NCI-H146 (cell line): ENCODE measurements at places on chromosomes 5 and 9.

DNA sequence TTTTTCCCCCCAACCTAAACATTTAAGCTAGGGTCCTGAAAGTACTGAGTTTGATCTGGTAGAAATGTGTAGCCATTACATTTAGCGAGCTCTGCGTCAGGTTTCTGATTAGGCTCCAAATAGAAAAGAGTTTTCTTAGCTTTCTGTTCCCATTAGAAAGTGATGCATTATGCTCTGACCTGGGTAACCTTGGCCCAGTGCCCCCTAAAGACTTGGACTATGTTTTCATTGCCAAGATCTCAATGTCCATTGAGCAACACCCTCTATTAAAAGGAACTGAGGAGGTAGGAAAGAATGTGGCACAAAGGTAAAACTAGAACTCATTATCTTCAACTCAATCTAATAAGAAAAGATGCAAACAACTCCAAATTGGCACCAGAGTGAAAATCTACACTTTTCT is 358.9 kb upstream of the PCSK5 start:
- no peak for DNase-seq

DNA sequence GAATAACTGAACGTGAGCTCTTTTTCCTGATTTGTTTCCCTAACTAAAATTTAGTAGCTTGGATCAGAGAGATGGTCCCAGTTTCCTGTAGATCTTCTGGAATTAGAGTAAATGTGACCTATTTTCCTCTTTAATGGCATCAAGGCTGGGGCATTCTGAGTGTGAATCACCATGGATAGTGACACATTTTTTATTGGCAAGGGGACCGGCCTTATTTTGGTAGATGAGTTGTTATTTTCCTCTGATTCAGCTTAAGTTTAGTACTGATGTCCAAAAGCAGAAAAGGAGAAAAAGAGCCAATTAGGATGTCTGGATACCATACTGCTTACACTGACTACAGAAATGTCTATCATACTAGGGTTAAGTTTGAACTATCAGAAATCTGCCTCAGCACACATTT is 68.1 kb downstream of the RNF38 start:
- DNase-seq, result no peak

DNA sequence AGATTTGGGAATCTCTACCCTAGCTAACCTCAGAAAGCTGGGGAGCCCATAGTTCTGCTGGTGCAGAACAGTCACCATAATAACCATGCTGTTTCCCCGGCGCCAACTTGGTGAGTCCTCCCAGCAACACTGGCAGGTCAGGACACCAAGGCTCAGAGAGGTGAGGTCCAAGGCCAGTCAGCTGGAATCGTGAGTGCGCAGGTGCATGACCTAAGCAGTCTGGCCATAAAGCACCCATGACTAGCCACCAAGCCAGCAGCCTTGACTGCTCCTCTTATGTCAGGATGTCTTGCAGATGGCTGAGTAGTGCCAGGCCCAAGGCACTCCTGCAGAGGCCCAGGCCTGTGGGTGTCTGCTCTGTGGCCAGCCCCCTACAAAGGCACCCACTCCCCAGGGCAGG is 2.6 kb downstream of the RNF44 start:
- DNase-seq, result no peak

DNA sequence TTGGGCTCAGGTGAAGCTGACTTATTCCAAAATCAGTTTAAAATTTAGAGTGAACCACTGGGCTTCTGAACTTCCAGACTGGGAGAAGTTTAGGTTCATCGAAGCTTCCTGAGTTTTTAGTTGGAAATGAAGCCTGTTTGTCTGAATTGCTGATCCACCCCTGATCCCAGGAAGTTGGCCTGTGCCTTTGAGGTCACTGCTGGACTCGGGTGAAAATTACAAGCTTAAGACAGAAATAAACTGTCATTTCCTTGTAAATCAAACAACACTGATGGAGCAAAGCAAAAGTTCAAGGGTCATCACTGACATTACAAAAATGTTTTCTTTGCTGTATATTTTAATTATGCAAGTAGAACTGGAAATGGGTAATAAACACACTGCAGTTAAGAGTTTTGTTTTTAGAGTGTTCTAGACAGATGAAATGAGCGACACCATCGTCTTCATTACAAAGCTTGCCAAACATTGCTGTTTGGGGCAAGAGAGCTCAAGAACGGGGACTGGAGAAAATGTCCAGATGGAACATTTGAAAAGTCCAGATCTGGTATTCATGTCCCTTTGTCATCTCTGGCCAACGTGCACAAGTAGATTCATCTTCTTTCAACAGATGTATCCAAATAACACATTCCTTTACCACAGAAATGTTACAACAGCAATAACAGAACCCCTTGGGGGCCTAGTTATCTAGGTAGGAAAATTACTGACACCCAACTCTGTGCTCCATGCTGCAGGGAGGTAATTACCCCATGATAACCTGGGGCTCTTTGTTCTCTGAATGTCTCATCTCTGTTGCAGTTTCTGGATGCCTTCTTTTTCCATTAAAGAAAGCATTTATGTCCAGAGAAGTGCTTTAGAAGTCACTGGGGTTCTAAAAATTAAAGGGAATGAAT is 142.4 kb upstream of the ERCC6L2 start:
- DNase-seq, result no peak

DNA sequence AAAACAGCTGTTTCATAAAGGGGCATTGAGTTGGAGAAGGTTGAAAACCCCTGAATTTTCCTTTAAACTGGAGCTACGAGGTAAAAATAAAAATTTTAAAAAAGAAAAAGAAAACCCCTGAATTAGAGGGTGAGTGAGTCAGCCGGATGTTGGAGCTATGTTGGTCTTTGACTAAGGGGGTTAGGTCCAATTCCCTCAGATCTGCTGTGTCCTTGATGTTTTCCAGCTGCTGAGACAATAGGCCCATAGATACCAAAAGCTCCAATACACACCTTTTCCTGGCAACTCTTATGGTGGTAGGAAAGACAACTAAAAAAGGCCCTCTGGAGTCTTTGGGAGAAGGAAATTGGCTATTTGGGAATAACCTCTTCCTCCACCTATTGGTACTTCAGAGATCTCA is 79.4 kb upstream of the SAP30L start:
- DNase-seq, result no peak
